Glomerular endothelial cell (primary cell): ENCODE measurements at places on chromosomes 13 and 19. TPM values are rescaled to one million over a fixed set of nuclear protein-coding genes. Genes with fewer than 3 reads are reported as not detected.

The TTC9B gene
- total RNA-seq: not detected in 2 replicates

The FGF22 gene
- total RNA-seq: 0.35 TPM in 1 of 2 replicates, not detected in the other

The OR7G2 gene
- total RNA-seq: not detected in 2 replicates

The LGI4 gene
- total RNA-seq: not detected in 2 replicates

The SMIM24 gene
- not detected in 2 replicates for total RNA-seq

The PRTN3 gene
- not detected in 2 replicates for total RNA-seq

The AZU1 gene
- total RNA-seq: not detected in 2 replicates

The SERPINE3 gene
- 0.12 TPM in 1 of 2 replicates, not detected in the other for total RNA-seq
